CD8-positive, alpha-beta memory T cell (primary cell): ENCODE measurements at places on chromosomes 13 and 19. TPM values are rescaled to one million over a fixed set of nuclear protein-coding genes. Genes with fewer than 3 reads are reported as not detected.

GRCh38 chr19:45768984-45769782, at the start of gene SIX5:
SIX5 (minus strand) TSS chr19:45769252; CDS start chr19:45768844, 408 bp downstream.
- peak; percentile 93 for DNase-seq

DNA sequence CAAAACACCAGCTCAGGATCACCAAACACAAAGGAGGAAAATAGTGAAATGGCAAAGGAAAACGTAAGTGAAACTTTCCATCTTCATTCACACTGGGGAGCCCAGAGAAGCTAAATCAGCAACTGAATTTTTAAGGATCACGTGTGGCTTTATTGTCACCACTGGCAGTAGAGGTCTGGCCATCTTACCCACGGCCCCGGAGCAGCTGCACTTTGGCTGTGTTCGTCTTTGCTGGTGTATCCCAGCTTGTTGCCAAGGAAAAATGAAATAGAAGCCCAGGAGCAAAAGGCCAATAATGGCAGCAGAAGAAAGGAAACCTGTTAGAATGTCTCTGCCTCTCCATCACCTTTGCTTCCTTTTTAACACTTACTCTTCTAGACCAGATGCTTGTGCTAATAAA, 274.7 kb downstream of the FOXO1 start:
- no peak for DNase-seq

DNA sequence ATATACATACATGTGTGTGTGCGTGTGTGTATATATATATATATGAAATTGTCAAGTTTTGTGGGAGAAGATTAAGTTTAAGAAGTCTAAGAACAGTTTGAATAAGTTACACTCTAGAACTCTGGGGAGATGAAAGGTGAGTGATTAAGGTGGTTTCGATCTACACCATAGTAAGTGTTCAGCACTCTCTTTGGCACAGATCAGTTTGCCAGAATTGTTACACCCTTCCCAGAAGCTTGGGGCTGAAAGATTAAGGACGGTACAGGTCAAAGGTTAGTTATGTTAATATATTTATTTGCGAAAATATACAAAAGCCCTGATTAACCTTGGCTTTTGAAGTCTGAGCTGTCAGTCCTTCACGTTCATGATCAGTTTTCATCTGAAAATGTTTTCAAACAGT, 309.1 kb downstream of the KLF5 start:
- no peak for DNase-seq

GRCh38 chr13:46473806-46474205, 79.2 kb upstream of the LRCH1 start:
- no peak for DNase-seq

- DNase-seq = no peak
Measured at GRCh38 chr13:27635266-27635665, 13.6 kb downstream of the POLR1D start.

GRCh38 chr13:89066868-89067466, 1395.8 kb downstream of the SLITRK5 start:
- peak; percentile 4 for DNase-seq

GRCh38 chr13:83340170-83340569, 542.1 kb downstream of the SLITRK1 start:
- DNase-seq = no peak

DNA sequence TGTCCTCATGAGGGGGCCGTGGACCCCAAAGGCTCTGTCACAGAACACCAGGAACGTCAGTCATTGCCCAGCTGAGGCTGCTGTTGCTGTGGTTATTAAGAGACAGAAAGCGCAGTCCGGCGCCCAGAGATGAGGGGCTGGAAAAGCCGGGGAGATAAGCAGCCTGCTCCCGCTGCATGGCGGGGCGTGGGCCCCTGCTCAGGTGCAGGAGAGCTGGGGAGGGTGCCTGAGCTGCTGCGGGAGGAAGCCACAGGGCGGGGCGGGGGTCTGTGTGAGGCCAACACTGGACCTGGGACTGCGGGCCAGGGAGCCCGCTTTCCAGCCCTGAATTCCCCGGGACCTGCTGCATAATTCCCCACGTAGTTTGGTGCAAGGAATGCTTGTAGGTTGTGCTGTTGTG, 11.3 kb downstream of the SOX1 start:
- no peak for DNase-seq

DNA sequence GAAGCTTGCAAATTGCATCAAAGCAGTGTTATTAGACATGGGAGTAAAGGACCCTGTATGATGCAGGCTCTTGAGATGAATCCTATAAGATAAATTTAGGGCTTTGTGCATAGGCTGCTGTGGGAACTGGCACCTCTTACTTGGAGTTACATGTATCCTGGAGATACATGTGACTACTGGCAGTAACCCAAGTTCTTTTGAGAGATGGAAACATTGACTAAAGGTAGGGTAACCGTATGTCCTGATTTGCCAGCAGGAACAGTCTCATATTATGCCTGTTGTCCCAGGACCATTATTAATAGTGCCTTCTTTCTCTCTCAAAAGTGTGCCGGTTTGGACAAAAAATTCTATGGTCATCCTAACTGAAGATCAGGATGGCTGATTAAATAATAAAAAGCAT, 195.4 kb downstream of the LACC1 start:
- no peak for DNase-seq

DNA sequence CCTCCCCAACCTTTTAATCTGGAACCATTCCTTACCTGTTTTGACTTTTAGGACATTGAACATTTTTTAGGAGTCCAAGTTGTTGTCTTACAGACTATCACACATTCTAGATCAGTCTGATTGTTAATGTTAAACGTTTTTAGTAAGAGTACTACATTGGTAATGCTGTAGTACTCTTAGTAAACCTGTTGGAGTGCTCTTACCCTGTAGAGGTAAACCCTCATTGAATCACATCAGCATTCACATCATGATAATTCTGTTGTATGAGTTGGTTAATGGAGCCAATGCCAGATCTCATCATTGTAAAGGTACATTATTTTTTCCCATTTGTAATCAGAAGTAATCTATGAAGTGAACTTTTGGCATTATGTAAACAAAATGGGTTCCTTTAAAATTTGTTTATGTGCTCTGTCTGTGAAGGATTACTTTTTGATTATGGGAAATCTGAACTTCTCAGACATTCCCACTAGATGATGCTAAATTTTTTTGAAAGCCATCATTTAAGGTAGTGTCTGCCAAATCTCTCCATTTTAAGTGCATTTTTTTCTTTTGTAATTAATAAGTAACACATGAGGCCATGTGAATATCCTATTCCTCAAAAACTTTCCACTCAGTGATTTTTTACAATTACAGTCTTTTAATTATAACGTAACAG, 55.2 kb downstream of the VWA8 start:
- DNase-seq = peak; percentile 23

- no peak for DNase-seq
Measured at GRCh38 chr19:5247957-5248705, 92.5 kb downstream of the PTPRS start.

DNA sequence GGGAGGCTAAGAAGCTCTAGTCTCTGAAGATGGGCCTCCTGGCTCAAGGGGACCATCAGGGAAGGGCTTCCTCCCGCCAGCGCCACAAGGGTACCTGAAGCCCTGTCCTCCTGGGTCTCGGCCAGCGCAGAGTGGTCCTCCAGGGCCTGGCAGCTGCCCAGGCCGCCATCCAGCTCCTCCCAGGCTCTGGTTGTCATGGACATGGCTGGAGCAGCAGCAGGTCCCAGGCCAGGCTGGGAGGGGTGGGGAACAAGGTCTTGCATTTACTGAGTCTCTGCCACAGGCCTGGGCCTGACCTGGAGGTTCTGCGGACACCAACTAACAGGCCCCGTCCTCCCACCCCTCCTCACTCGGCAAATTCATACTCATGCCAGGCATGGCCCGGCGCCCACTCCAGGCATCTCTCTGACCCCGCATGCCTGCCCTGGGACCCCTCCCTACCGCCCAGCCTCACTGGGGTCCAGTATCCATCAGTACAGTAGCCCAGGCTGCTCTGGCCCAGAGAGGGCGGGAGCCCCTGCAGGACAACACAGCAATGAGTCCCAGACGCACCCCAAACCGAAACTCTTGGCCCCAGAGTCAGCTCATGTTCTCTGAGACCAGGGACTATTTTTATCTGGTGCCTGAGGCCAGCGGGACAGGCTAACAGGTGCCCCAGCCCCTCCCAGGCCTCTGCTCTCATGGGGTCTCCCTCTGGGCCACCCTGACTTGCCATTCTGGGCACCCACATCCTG, 938 bp downstream of the JSRP1 start:
- DNase-seq = no peak

GRCh38 chr19:52961981-52962380, 700 bp downstream of the ZNF816 start:
- no peak for DNase-seq

- no peak for DNase-seq
Measured at GRCh38 chr13:102907886-102908515, 62.2 kb downstream of the ERCC5 start.

- no peak for DNase-seq
Measured at GRCh38 chr13:25881971-25882451, 169.8 kb downstream of the SHISA2 start.

GRCh38 chr19:35474104-35474503, 16.2 kb downstream of the KRTDAP start:
- DNase-seq = no peak

DNA sequence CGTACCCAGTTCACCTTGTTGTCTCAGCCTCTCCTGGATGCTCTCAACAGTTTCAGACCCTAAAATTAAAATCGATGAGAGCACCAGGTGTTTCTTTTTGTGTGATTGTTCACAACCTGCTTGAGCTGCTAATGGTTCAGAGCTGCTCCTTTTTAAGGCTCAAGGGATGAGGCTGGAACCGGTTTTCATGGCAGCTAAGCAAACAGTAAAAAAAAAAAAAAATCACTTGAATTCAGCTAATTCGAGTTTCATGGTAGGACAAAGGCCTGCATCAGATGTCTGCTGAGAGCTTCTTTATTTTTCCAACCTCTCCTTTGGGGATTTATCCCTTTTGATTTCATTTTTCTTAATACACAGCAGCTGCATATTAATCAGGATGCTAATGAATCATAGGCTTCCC, 6.5 kb downstream of the SYCE2 start:
- DNase-seq = no peak

GRCh38 chr13:25429466-25429865, 57.7 kb downstream of the ATP8A2 start:
- DNase-seq = no peak

DNA sequence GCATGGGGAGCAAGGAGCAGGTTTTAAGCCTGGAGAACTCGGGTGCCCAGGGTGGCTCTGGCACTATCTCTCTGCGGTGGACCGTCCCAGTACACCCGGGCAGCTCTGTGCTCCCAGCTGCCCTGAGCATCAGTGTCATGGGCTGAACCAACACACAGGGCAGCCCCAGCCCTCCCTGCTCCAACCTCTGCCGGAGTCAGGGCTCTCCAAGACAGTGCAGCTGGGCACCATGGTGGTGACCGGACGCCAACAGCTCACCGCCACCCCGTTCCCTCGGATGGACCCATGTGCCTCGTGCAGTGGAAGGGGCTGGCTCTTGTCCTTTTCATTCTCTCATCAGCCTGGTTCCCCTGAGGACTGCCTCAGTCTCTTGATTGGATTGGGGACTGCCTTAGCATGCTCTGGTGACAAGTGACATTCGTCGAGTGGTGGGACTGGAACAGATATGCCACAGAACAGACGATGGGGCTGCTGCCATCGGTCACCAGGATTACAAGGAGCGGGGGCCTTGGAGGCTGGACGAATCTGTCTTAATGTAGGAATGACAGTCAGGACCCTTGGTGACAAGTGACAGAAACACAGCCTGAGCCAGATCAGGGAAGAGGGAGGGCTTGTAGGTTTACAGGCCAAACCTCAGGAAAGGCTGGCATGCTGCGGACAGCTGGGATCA, 25.7 kb upstream of the VSTM2B start:
- no peak for DNase-seq

- DNase-seq = no peak
Measured at GRCh38 chr19:18698321-18699167, 15.1 kb downstream of the CRTC1 start.

GRCh38 chr13:32059511-32059984, 28.0 kb downstream of the FRY start:
- DNase-seq = no peak

DNA sequence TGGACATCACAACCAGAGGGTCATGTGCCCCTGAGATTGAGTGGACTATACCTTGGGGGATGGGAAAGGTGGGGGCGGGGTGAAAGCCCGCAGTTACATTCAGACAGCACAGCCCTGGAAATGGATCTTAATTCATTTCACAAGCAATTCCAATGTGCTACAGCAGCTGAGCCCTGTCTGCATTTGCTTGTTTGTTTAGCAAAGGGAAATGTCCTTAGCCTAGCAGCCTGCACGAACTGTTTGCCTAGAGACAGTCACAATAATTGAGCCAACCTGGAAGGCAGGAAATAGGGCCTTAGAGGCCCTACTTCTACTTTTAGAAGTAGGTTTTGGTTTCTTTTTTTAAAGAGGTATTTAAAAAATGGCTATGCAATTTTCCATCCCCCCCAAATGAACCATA, 177.3 kb upstream of the KL start:
- DNase-seq = no peak

GRCh38 chr19:49687150-49687549, 2.2 kb upstream of the ADM5 start:
- no peak for DNase-seq

DNA sequence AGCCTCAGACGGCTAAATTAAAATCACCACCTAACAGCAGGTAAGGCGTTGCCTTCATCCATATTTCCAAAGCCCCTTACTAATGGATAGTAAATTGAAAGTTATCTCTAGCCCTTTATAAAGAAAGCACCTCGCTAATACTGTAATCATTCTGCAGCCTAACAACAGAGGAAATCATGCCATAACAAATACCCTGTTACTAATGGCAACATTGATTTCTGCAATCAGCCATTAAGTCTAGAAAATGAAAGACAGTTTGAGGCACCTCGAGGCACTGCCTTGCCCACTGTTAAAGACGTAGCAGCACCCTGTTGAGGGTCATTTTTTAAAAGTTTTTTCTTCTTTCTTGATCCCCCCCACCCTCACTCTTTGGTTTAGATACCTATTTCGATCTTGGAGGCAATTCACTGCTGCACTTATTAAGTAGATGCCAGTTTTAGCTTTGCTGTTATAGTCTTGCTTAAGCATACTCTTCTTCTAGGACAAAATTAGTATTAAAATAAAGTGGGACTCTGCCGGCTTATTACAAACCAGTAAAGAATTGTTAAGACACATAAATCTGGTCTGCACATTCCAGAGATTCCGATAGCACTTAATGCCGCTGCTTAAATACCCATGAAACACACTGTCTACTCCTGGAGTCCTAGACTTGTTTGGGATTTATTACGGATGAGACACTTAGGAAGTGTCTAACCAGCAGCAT, 74.8 kb downstream of the ZNF536 start:
- DNase-seq = no peak

The ECSIT gene
- polyA plus RNA-seq = 31.4 TPM

The FPR1 gene
- polyA plus RNA-seq = not detected

The HAUS5 gene
- polyA plus RNA-seq = 6.7 TPM

The RNF17 gene
- polyA plus RNA-seq = not detected

The EDNRB gene
- polyA plus RNA-seq = not detected

The CCDC70 gene
- polyA plus RNA-seq = not detected

The MEIS3 gene
- not detected for polyA plus RNA-seq

The SAFB gene
- polyA plus RNA-seq = 103 TPM

The HTR2A gene
- not detected for polyA plus RNA-seq

The CD33 gene
- polyA plus RNA-seq = not detected

The C1QTNF9B gene
- not detected for polyA plus RNA-seq

The RFC3 gene
- polyA plus RNA-seq = 3.4 TPM

The PCP2 gene
- polyA plus RNA-seq = not detected

The PROZ gene
- not detected for polyA plus RNA-seq

The KCNRG gene
- 0.44 TPM for polyA plus RNA-seq

The ZNF85 gene
- 6.6 TPM for polyA plus RNA-seq

The SUPT5H gene
- 115 TPM for polyA plus RNA-seq

The ATP12A gene
- polyA plus RNA-seq = not detected

The ZNF728 gene
- polyA plus RNA-seq = not detected

The OR7A5 gene
- not detected for polyA plus RNA-seq

The FBXO27 gene
- polyA plus RNA-seq = 0.64 TPM

The MBD3L2 gene
- not detected for polyA plus RNA-seq

The SBK3 gene
- not detected for polyA plus RNA-seq

The VN1R2 gene
- not detected for polyA plus RNA-seq
